ENCODE measurements at places on chromosomes 11 and 22. TPM values are rescaled to one million over a fixed set of nuclear protein-coding genes. Genes with fewer than 3 reads are reported as not detected.

TTC12 gene
- 11.0 TPM for total RNA-seq

OR5D18 gene
- not detected for total RNA-seq

PLA2G6 gene
- total RNA-seq: 11.3 TPM

OR8D1 gene
- not detected for total RNA-seq

HBE1 gene
- total RNA-seq: 0.23 TPM

TYR gene
- total RNA-seq: not detected

OR5A1 gene
- not detected for total RNA-seq

TTC38 gene
- total RNA-seq: 35.9 TPM

GRM5 gene
- total RNA-seq: 0.05 TPM

SPDYC gene
- total RNA-seq: not detected

RAG2 gene
- total RNA-seq: not detected

APLP2 gene
- 433 TPM for total RNA-seq

SHANK3 gene
- 0.59 TPM for total RNA-seq

MYRF gene
- 26.3 TPM for total RNA-seq

GGTLC2 gene
- not detected for total RNA-seq

MAPK8IP1 gene
- 3.6 TPM for total RNA-seq

CRYBB2 gene
- not detected for total RNA-seq

OR2AT4 gene
- not detected for total RNA-seq

KRTAP5-8 gene
- total RNA-seq: not detected

OR56A4 gene
- not detected for total RNA-seq

LRP5 gene
- total RNA-seq: 97.4 TPM

NUP160 gene
- 39.8 TPM for total RNA-seq

SPA17 gene
- 5.0 TPM for total RNA-seq

CD3G gene
- total RNA-seq: not detected

MYO18B gene
- 3.6 TPM for total RNA-seq

MS4A12 gene
- not detected for total RNA-seq

PNPLA3 gene
- total RNA-seq: 5.3 TPM

AMPD3 gene
- total RNA-seq: 16.0 TPM

DDTL gene
- 0.59 TPM for total RNA-seq

NAALADL1 gene
- 17.3 TPM for total RNA-seq

CARD16 gene
- total RNA-seq: 2.0 TPM

TEAD1 gene
- 94.4 TPM for total RNA-seq

ACTN3 gene
- 0.09 TPM for total RNA-seq

OR52I2 gene
- total RNA-seq: not detected

KIF18A gene
- total RNA-seq: 12.3 TPM

SOX10 gene
- not detected for total RNA-seq

SLC25A1 gene
- 152 TPM for total RNA-seq

HIPK3 gene
- 64.1 TPM for total RNA-seq

POU2AF2 gene
- not detected for total RNA-seq

CYB5R3 gene
- 66.5 TPM for total RNA-seq

KCNJ5 gene
- not detected for total RNA-seq

MMP12 gene
- total RNA-seq: 0.18 TPM

TEX12 gene
- 0.30 TPM for total RNA-seq

HBB gene
- total RNA-seq: not detected

PDE2A gene
- total RNA-seq: 1.3 TPM

TMPRSS4 gene
- total RNA-seq: not detected

CCDC81 gene
- total RNA-seq: 7.7 TPM
